ENCODE measurements at places on chromosomes 6 and 20.

DNA sequence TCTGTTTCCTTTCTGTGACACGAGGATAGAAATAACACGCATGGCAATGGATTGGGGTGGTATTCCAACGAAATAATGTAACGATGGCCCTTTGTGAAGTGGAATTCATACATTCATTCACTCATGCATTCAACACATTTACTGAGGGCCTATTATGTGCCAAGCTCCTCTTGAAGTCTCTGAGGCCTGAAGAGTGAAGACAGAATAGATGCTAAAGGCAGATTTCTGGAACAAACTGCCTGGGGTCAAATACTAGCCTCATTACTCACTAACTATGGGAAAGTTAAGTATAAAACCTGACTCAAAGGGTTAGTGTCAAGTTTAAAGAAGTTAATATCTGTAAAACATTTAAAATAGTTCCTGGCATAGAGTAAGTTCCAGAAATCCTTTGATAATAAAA lies 279.6 kb upstream of the SULF2 start:
- DNase-seq, result no peak

DNA sequence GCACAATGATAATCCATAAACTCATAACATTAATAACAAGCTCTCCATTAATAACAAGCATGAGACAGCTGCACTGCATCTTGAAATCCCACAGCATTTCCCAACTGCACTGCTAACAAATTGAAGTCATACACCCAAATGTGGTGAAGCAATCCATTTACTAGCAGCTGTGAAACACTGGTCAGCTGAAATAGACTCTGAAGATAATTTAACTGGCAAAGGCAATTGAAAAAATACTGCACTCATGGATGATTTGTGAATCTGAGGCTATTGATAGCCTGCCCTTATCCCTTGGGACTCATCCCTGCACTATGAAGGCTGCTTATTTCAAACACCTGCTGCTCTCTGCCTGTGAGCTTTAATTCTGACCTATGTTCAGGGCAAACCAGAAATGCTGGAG lies 49.1 kb upstream of the PLCB1 start:
- DNase-seq, result no peak

DNA sequence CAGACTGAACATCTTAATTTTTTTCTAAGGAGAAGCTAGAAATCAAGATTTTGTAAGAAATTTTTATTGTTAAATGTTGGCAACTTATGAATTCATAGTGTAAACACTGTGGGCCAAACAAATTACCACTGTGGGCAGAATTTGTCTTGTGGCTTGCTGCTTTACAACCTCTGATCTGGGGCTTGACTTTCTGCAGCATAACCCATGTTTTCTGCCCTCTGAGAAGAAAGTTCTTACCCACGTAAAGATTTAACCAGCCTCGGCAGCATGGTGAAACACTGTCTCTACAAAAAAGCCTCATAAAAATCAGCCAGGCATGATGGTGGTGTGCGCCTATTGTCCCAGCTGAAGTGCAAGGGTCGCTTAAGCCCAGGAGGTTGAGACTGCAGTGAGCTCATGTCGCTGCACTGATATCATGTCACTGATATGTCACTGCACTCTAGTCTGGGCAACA lies 12.9 kb downstream of the ITCH start:
- DNase-seq, result no peak

- no peak for DNase-seq
Observed at GRCh38 chr20:53716395-53716794, 122.8 kb upstream of the ZNF217 start.

DNA sequence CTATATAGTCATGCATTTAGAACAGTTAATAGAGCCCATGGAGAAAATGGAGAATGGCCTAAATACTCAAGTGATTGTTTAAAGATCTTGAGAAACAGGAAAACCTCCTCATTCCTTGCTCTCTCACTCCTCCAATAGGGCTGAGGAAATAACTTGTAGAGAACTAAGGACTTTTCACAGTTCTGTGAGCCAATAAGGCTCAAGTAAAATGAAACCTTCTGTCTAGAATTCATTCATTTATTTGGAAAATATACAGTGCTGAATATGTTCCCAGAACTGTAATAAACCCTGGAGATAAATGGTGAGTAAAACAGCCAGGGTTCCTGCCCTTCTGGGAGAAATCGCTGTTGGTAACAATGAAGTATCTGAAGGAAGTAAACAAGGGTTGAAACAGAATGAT lies 35.3 kb downstream of the ELOVL2 start:
- DNase-seq, result no peak

Data from breast epithelium (tissue), 4 donors.